ENCODE measurements at places on chromosomes 2 and 18.
A peak's percentile ranks its signal among the peaks of the same experiment; 100 is the strongest.

GRCh38 chr18:55405893-55406406, 182.0 kb downstream of the TCF4 start:
- DNase-seq = peak; percentile 88

DNA sequence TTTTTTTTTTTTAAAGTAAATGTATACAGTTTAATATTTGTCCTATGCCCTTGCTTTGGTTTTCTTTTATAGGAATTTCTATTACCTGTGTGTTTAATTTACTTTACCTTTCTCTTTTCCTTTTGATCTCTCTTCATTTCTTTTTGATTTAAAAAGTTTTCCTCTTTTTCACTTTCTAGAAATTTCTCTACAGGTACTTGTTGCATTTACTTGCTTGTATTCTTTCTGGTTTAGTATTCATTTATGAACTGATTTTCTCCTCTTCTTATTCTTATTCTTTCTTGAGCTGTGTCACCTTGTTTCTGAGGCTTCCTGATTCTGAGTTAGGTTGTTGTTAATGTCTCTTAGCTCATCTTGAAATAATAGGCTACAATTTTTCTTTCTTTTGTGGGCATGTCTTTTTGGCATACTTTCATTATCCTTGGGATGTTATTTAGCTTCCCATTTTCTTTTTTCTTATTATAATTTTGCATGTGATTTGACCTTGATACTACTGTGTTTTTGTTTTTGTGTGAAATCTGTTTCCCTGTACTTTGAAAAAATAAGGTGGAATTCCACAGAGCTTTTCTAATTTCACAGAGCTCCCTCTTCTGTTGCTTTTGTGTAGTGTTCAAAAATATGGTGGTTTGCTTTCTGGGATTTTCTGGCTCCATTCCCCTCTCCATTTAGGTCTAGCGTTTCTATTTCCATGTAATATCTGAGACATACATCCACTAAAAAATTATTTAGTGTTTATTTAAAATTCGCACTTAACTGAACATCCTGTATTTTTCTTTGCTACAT, 25.5 kb upstream of the ALMS1 start:
- no peak for DNase-seq

DNA sequence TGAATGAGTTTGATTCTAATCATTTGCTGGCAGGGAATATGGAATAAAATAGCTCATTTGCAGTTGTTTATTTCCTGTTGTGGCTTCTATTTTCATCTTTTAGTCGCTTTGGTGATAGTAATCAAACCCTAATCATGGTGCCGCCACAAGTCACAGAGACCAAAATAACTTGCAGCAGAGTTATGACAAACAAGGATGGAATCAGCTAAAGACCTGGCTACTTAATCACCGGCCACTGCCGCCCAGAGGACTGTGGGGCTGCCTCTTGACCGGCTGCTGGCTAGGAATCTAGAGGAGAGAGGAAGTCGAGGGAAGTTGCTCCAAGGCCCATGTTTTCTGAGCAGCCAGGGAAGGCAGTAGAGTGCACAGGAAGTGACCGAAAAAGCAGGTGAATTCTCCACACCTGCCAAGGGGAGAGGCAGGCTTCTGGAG, 5.1 kb upstream of the SMAD7 start:
- DNase-seq = no peak

DNA sequence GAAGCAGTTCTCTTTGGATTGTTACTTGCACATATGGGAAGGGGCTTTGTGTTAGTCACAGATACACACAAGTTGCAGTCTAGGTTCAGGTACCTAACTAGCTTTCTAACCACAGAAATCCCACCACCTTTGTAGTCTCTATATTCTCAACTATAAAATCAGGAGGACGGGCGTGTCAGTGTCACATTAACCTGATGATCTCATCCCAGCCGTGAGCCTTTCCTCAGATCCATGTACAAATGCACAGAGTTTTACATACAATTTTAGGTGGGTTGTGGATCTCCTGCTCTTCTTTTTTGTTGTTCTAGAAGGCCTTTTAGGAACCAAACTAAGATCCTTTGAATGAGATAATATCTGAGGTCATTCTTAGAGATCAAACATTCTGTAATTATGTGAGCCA, 94.0 kb downstream of the ZNF532 start:
- DNase-seq = no peak

DNA sequence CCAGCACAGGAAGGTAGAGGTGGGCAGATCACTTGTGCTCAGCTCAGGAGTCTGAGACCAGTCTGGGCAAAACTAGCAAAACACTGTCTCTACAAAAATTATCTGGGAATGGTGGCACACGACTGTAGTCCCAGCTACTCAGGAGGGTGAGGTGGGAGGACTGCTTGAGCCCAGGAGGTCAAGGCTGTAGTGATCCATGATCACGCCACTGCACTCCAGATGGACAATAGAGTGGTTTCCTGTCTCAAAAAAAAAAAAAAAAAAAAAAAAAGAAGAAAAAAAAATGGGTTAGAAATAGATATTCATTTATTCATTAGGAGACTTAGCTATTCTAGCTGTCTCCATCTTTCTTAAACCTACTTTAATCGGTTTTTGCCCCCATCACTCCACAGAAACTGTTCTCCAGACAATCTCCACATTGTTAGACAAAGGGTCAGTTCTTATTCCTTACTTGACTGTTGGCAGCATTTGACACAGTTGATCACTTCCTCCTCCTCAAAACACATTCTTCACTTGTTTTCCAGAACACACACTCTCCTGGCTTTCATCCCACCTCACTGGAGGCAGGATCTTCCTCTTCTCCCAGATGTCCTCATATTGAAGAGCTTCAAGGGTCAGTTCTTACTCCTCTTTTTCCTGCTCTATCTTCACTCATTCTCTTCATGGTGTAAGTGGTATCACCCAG, 103.1 kb downstream of the DTNB start:
- no peak for DNase-seq

DNA sequence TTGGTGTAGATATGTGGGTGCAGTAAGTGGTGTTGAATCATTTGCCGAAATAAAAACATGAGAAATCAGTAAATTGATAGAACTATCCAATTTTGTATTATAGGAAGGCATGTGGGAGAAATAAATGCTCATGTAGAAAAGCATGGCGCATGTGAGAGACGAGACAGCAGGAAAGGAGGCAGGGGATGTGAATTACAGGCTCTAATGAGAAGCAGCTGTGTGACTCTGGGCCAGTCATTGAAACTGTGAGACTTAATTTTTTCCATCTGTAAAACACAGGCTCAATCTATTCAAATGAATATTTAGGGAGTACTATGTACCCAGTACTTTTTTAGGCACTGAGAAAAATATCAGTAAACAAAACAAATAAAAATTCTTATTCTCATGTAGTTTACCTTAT, 42.6 kb upstream of the MAP3K20 start:
- no peak for DNase-seq

DNA sequence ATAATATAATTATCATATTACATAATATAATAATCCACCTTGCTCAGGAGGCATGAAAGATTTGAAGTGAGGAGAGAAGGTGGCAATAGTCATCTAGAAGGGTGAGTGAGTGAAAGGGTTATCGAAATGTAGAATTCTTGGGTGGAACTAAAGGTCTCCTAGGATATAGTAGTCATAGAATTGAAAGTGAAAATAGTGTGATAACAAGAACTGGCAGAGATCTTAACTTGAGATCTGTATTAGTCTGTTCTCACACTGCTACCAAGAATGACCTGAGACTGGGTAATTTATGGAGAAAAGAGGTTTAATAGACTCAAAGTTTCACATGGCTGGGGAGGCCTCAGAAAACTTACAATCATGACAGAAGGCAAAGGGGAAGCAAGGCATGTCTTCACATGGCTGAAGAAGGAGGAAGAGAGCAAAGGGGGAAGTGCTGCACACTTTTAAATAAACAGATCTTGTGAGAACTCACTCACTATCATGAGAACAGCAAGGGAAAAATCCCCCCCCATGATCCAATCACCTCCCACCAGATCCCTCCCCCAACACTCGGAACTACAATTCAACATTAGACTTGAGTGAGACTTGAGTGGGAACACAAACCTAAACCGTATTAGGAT, 351.5 kb downstream of the NR4A2 start:
- DNase-seq = no peak

DNA sequence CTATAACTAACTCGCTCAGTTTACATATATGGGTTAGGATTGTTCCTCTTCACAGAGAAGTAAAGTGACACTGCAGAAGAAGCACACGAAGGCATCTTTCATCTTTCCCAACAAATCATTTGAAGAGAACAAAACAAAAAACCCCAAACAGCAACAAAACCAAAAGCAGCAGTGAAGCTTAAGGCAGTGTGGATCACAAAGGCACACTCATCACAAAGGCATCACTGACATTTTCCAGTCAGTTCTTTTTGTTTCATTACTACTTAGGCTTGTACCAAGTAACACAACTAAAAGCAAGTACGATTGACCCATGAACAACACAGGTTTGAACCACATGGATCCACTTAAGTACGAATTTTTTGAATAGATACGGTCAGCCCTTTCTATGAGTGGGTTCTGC, 75.7 kb downstream of the RNF152 start:
- no peak for DNase-seq

- DNase-seq = no peak
Measured at GRCh38 chr18:50360611-50361010, 14.2 kb upstream of the SKA1 start.

DNA sequence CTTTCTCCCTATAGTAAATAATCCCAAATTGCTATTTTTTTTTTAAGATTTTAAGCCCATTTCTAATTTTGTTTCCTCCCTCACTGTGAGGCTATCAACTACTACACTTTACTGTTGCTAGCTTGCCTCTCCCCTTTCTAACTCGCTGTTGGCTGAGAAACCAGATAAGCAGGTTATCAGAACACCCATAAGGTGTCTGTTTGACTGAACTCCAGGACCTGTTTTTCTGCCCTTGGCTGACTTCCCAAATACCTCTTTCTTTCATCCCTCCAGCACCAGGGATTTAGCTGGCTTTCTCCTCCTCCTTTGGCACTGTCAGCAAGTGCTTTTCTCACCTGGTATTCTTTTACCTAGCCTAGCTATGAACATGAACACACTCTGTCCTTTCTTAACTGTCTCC, 11.1 kb downstream of the TRAK2 start:
- no peak for DNase-seq

DNA sequence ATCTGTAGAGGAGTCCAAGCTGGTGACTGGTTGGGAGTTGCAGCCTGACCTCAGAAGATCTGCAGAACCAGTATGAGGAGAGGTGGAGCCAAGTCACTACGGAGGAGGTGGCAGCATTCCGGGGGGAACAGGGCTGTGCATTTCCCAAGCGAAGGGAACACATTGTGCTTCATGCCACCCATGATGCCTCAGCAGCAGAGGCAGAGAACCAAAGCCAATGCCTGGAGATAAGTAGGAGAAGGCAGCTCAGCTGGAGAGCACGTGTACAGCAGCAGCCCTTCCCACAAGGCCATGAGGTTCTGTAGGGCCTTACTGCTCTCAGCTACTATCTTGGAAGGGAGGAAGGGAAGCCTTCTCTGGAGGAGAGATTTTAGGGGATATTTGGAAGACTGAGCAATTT, 67.2 kb upstream of the LRPPRC start:
- DNase-seq = no peak

GRCh38 chr2:21836719-21837118, 713.0 kb downstream of the TDRD15 start:
- DNase-seq = peak; percentile 18

GRCh38 chr2:225766431-225766830, 366.9 kb downstream of the NYAP2 start:
- DNase-seq = no peak

DNA sequence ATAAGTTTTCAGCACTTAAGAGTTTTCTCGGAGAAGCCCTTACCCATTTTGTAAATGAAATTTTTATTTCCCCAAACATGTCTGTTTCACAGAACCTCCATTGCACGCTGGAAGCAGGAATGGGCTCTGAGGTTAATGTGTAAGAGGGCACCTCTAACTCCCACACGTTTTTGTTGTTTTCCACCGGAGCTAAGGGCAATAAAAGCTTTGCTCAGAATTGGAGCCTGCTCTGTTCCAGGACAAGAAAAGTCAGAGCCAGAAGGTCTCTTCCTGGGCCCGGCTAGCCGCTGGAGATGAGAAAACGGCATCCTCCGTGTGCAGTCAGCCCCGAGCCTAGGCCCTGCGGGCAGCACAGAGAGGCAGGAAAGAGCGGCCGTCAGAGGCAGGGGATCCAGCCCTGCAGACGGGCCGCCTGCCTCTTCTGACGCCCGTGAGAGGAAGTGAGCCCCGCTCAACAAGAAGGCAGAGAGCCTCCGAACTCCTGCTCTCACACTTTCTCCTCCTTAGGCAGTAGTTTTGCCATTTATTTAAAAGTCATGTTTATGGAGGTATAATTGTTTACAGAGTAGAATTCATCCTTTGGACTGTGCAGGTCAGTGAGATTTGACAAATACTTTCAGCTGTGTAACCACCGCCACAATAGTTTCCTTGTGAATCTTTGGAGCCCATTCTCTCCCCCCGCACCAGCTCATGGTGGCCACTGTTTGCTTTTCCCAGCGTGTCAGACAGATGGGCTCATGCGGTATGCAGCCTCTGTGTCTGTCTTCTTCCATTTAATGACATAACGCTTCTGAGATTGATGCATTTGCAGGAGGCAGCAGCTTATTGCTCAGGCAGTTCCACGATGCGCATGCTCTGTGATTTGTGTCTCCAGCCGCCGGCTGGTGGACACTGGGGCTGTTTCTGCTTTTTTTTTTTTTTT, 117.3 kb downstream of the GALR1 start:
- DNase-seq = peak; percentile 81

- DNase-seq = peak; percentile 66
Measured at GRCh38 chr18:36284671-36285295, 12.7 kb upstream of the FHOD3 start.

GRCh38 chr2:197838036-197838435, 33.6 kb downstream of the PLCL1 start:
- no peak for DNase-seq

DNA sequence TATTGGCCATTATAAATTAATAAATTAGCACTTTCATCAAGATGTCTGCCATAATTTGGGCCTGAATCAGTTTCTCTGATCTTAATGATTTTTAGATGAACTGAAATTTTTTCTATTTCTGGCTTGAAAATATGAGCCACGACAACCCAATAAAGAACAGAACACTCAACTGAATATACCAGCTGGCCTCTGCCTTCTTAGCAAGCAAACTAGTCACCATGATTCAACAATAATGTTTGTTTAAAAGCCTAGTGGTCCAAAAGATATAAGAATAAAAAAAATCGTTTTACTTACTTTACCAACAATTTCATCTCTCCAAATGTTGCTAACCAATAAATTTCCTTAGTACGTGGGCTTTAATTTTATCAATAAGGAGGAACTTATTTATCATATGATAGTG, 66.7 kb upstream of the TTN start:
- DNase-seq = no peak

GRCh38 chr2:204072443-204073324, 136.1 kb downstream of the ICOS start:
- DNase-seq = peak; percentile 22

- no peak for DNase-seq
Measured at GRCh38 chr2:219125225-219125885, 35.3 kb downstream of the NHEJ1 start.

- DNase-seq = no peak
Measured at GRCh38 chr2:223735035-223735640, 102.2 kb downstream of the AP1S3 start.

DNA sequence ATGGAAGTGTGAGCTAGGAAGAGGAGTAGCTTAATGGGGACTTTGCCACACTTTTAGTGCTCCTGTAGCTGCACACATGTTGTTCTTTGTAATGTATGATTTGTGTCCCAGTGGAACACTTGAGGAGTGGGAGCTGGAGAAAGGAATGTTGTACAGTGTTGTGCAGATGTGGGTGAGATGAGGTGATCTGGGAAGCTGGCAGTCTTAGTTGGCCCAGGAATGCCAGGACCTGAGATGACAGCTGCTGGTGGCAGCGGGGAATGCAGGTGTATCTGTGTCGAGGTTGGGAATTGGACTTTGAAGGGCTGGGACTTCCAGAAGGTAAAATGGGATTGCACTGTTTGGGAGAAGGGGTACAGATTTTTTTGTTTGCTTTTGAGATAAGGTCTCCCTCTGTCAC, 23.6 kb downstream of the NEDD4L start:
- DNase-seq = no peak

Data from head of caudate nucleus (tissue), 42 donors.